ENCODE measurements at places on chromosomes 5 and 9.

DNA sequence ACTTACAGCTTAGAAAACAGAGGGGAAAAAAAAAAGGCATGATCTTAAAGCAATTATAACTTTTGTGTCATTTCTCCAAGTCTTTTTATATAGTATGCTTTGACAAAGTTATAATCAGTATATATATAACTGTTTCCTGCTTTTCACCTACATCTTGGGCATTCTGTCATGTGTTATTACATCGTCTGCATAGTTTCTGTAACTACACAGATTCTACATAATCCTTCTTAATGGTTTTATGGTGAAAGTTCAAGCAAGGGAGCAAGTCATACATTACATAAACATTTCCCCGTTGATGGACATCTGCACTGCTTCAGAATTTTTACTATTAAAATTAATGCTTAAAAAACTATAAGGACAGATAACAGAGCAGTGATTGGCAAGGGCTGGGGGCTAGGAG lies 12.1 kb downstream of the FEM1C start:
- no peak for DNase-seq

DNA sequence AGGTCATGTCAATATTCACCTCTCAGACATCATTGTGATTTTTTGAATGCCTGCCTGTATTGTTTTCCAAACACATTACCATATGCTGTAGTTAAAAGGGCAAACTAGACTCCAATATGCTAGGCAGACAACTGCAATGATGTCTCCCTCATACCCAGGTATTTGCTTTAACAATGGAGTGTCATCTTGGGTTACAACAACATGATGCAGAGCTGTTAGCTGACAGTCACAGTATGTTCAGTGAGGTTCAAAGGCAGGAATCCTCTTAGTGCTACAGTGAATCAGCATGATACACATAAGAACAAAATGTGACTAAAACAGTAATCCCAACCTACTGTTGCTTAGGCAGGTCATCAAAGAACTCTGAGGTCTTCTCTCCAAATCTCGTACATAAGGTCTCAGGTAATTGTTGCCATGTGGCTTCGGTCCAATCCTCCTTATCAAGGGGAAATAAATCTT lies 24.0 kb downstream of the OR1J1 start:
- no peak for DNase-seq

DNA sequence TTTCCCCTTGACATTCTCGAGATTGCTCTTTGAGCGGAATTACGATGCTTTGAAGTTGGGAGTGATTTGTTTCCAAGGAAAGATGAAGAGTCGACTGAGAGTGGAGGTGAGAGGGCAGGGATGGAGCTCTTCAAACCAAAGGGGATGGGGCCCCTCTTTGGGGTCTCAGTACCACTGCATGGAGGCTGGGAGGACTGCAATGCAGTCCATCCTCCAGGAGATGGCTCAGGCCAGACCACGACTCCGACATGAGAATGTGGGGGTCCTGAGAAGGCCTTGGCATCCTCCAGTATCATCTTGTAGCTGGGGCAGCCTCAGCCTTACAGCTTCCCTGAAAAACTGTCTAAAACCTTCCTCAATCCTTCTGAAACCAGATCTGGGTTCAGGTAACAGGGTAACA lies 51.1 kb upstream of the CDKN2AIPNL start:
- no peak for DNase-seq

GRCh38 chr9:123064716-123065115 lies 31.2 kb downstream of the GPR21 start:
- DNase-seq, result no peak

- no peak for DNase-seq
Observed at GRCh38 chr5:177296581-177296980, 6.9 kb downstream of the RAB24 start.

- DNase-seq, result no peak
Observed at GRCh38 chr9:84691634-84692033, 22.1 kb downstream of the NTRK2 start.

GRCh38 chr5:127307868-127308267 lies 17.3 kb downstream of the MEGF10 start:
- peak; percentile 43 for DNase-seq

DNA sequence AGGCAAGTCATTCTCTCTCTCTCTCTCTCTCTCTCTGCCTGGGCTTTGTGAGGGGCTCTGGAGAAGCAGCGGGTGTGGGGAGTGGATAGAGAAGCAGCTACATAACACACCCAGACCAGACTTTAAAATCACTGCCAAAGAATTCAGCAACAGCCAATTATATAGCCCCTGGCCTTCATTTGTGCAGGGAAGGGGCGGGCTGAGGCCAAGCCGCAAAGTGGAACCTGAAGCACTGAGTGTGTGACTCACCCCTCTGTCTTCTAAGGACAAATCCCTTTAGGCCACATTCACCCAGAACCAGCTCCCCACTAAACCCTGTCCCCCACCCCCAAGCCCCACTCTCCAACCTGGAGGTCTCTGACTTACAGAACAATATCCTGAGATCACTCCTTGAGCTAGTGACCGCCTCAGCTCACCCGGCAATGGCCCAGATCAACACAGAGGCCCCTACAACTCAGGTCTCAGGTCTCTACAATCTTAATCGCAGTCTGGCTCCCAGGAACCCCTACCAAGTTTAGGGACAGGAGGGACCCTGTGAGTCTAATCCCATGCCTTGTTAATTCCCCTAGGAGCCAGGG lies 6.0 kb downstream of the B4GALT1 start:
- DNase-seq, result peak; percentile 86

DNA sequence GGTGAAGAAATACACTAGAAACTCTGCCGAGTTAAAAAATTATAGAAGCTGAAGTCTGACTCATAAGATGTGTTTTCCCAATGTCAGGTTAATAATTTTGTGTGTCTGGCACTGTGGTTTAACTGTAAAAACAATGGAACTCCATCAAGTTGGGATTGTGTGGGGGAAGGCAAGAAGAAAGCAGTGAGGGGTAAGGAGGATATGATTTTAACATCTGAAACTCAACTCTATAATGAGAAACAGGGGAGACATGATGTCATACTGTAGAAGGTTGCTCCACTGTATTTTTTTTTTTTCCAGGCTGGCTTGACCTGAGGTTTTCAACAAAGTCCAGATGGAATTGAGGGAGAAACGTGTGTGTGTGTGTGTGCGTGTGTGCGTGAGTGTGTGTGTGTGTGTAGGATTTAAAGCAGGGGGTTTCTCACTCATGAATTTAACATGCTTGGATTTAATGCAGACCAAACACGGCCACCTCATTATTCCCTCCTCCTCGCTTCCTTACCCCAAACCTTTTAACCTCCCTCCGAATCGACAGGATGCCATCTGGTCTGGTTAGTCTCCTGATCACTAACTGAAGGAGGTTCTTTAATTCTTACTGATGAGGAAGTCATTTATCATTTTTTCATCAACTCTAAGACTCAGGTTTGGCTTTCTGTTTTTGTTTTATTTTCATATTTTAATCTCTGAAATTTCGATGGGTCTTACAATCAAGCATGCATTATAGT lies 140.2 kb upstream of the LPAR1 start:
- DNase-seq, result peak; percentile 57
